ENCODE measurements at places on chromosomes 5 and 9.

DNA sequence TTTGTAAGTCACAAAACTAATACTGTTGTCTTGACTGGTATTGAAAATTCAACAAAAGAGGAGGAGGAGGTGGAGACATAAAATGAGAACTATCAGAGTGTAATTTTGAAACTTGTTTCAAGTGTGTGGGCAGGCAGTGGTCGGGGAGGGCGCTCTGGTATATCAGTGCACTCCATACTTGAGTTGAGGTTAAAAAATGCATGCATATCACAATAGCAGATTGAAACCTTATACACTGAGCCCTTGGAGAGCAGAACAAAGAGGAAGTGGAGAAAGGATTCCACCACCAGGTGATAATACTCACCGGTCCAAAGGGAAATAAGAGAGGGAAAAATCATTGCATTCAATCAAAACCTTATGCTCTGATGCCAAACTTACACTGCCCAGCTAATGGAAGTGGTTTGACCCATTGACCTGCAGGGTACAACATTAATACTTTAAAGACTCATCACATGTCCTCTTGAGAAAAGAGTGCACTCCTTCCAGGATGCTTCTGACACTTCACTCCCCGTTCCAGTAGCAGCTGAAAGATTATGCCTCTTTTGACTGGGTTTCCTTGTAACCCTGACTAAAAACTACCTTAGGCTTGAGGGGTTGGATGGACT lies 79.5 kb upstream of the FAM169A start:
- no peak overlapping the region for H3K4me3 ChIP-seq
- no peak for DNase-seq
- no peaks in the 10 kb centered on the region for H3K36me3 ChIP-seq
- H3K4me1 ChIP-seq = no peaks in the 10 kb centered on the region
- H3K27ac ChIP-seq = no peak overlapping the region

GRCh38 chr5:38634568-38635369 lies 78.3 kb upstream of the LIFR start:
- no peak overlapping the region for H3K4me3 ChIP-seq
- no peaks in the 10 kb centered on the region for H3K27me3 ChIP-seq
- no peak for DNase-seq
- H3K27ac ChIP-seq = no peak overlapping the region
- H3K36me3 ChIP-seq = no peaks in the 10 kb centered on the region

DNA sequence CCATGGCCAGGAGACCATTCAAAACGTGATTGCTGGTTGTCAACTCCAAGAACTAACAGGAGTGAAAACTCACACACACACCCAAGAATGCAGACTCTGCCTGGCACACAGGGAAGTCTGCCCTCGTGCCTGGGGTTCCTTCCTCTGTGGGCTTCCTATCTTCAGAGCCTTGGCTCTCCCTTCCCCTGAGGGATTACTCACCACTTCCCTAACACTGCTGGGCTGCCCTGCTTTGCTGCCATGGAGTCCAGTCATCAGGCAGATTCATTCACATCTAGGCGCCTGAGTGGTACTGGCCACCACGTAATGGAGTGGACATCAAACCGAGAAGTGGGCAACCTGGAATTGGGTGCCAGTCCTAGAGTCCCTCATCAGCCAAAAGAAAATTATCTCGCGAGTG lies 76.4 kb upstream of the PRSS3 start:
- H3K27ac ChIP-seq = no peak overlapping the region
- no peaks in the 10 kb centered on the region for H3K27me3 ChIP-seq
- H3K36me3 ChIP-seq = no peaks in the 10 kb centered on the region
- no peaks in the 10 kb centered on the region for H3K4me1 ChIP-seq
- DNase-seq = no peak

DNA sequence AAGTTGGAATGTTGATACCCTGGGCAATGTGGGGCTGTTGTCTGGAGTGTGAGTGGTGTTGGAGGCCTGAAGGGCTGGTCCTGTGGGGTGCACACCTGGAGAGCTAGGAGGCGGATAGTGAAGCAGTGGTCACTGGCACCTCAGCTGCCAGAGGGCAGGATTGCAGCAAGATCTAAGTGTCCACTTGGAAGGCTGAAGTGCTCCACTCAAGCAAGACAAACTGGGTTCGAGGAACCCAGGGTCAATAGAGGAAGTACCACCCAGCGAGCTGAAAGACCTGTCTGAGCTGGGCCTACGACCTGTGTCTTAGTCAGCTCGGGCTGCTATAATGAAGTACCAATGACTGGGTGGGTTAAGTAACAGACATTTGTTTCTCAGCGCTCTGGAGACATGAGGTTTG lies 39.7 kb upstream of the TJP2 start:
- no peaks in the 10 kb centered on the region for H3K36me3 ChIP-seq
- no peak overlapping the region for H3K27ac ChIP-seq
- H3K27me3 ChIP-seq = no peaks in the 10 kb centered on the region

- no peaks in the 10 kb centered on the region for H3K36me3 ChIP-seq
- H3K4me1 ChIP-seq = no peaks in the 10 kb centered on the region
- no peak for DNase-seq
- H3K27ac ChIP-seq = no peak overlapping the region
Observed at GRCh38 chr9:6584881-6585597, 60.5 kb downstream of the GLDC start.

GRCh38 chr9:137145731-137146526 lies 7.0 kb downstream of the GRIN1 start:
- DNase-seq = no peak
- peaks cover 14% of the 10 kb centered on the region for H3K27me3 ChIP-seq
- no peaks in the 10 kb centered on the region for H3K36me3 ChIP-seq
- H3K4me3 ChIP-seq = no peak overlapping the region

GRCh38 chr5:1225081-1225480 lies at the start of gene SLC6A18:
Gene SLC6A18 (plus strand): TSS chr5:1225381. CDS start chr5:1225478, 97 bp downstream.
- no peak within 1 kb of the TSS for H3K4me3 ChIP-seq
- no peaks in the 10 kb centered on the region for H3K27me3 ChIP-seq
- no peak for DNase-seq
- no peaks in the 10 kb centered on the region for H3K4me1 ChIP-seq
- H3K27ac ChIP-seq = no peak within 1 kb of the TSS

DNA sequence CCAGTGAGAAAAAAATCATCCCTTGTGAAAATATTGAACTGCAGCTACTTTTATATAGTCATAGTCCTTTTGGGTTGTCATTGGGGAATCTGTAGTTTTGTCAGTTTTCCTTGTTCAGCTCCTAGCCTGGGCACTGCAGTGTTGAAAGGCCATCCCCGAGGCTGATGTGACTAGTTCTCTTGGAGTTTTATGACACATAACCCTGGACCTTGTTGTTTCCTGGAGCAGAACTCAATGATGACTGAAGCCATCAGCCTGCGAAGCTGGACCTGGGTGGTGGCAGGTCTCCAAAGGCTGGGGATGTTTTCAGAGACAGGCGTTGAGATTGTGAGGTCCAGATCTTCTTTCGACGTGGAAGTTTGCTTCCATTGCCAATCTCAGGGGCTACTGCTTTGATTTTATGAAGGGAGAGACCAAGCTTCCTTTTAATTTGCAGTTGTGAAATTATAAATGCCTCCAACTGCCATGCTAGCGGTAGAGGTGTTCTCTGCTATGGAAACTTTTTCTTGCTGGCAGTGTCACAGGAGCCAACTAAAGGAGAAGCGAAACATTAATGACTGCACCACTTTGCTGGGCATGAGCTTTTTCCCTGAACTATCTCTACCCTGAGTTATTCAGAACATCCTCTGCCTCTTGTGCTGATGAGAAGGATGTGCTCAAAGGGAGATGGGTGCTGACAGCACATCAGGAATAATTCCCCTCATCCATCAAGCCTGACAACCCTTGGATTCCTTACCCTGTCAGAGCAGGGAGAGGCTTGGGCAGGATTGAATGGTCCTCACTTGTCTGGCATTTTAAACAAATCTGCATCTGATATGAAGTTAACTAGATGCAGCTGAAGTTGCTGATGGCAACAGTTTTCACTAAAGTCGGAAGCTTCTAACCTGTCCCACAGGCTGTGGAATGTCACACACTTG lies 209.6 kb downstream of the MAST4 start:
- no peak for DNase-seq
- H3K4me3 ChIP-seq = no peak overlapping the region
- H3K36me3 ChIP-seq = no peaks in the 10 kb centered on the region
- H3K27me3 ChIP-seq = no peaks in the 10 kb centered on the region
- no peak overlapping the region for H3K27ac ChIP-seq

DNA sequence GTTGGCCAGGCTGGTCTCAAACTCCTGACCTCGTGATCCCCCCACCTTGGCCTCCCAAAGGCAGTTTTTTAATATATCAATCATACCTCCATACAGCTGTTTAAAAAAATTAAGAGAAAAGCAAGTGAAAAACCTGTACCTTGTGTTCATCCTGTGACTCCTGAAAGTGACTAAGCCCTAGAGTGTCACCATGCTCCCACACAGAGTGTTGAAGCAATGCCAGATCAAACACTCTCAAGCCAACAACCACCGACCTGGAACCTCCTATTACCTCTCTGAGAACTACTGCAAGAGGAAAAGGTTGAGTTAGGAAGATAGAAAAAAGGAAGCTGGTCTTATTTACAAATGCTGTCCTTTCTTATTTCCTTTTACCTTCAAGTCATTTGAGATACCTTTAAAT lies 123.5 kb downstream of the RASEF start:
- no peaks in the 10 kb centered on the region for H3K27me3 ChIP-seq
- no peak for DNase-seq
- no peaks in the 10 kb centered on the region for H3K36me3 ChIP-seq

DNA sequence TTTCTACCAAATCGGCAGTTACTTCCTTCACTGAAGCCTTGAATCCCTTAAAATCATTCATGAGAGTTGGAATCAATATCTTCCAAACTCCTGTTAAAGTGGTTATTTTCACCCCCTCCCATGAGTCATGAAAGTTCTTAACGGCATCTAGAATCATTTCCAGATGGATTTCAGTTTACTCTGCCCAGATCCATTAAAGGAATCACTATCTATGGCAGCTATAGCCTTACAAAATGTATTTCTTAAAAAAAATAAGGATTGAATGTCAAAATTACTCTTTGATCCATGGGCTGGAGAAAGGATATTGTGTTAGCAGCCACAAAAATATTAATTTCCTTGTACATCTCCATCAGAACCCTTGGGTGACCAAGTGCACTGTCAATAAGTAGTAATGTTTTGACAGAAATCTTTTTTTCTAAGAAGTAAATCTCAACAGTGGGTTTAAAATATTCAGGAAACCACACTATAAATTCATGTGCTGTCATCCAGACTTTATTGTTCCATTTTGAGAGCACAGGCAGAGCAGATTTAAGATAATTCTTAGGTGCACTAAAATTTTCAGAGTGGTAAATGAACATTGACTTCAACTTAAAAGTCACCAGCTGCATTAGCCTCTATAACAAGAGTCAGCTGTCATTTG lies 767.7 kb downstream of the DTWD2 start:
- H3K4me3 ChIP-seq = no peak overlapping the region
- DNase-seq = no peak
- no peaks in the 10 kb centered on the region for H3K27me3 ChIP-seq
- H3K27ac ChIP-seq = no peak overlapping the region

DNA sequence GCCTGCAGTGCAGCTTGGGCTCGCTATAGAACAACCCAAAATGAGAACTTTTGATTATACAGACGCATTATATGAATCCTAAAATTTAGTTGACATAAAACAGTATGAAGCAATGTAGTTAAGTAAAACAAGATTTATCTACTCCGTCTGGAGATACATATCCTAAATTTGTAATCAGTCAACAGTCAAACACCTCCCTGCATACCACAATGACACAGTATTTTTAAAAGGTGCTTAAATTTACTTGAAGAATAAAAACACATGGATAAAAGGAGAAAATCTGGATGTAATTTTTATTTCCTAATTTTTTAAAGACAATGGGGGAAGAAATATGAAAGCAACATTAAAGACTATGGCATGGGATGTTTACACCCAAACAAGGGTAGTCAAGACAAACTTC lies 70.8 kb downstream of the PTBP3 start:
- no peaks in the 10 kb centered on the region for H3K27me3 ChIP-seq
- no peak overlapping the region for H3K4me3 ChIP-seq
- no peak for DNase-seq
- H3K36me3 ChIP-seq = no peaks in the 10 kb centered on the region
- no peak overlapping the region for H3K27ac ChIP-seq
- no peaks in the 10 kb centered on the region for H3K4me1 ChIP-seq

DNA sequence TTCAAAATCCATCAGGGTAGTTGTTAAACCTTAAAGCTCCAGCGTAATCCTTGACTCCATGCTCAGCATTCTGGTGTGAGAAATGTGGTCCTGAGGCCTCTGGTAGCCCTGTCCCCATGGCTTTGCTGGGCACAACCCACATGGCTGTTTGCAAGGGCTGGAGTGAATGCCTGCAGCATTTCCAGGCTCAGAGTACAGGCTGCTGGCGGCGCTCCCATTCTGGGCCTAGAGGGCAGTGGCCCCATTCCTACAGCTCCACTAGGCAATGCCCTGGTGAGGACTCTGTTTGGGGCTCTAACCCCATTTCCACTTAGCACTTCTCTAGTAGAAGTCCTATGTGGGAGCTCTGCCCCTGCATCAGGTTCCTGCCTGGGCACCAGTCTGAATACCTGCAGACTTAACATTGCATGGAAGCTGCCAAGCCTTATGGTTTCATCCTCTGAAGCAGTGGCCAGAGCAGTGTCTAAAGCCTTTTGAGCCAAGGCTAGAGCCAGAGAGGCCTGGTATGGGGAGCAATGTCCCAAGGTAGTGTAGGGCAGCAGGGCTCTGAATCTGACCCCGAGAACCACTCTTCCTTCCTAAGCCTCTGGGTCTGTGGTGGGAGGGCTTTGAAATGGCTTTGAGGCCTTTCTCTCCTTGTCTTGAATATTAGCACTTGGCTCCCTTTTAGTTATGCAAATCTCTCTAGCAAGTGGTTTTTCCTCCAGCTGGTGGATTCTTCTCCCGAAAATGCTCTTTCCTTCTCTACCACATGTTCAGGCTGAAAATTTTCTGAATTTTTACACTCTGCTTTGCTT lies 5.8 kb upstream of the ALDH1A1 start:
- no peak overlapping the region for H3K27ac ChIP-seq
- H3K4me1 ChIP-seq = peaks cover 13% of the 10 kb centered on the region
- H3K4me3 ChIP-seq = no peak overlapping the region
- no peaks in the 10 kb centered on the region for H3K27me3 ChIP-seq
- no peaks in the 10 kb centered on the region for H3K36me3 ChIP-seq
- DNase-seq = no peak

DNA sequence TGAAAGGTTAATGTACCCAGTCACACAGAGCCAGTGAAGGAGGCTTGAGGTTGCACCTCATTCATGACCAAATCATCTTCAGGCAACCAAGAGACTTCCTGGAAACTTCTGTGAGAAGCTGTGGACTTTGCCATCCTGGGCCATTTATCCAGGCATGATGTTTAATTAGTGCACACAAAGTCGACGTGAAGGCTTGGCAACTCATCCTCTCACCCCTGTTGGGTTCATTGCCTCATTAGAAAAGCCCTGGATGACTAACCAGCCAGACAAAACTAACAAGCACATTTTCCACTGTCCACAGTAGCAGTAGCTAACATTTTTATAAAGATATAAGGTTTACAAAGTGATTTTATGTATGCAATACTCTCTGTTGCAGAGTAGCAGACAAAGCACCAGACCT lies 65.7 kb upstream of the ZNF462 start:
- peak; percentile 80 for DNase-seq
- H3K27ac ChIP-seq = peak overlapping the region; percentile 11
- no peaks in the 10 kb centered on the region for H3K27me3 ChIP-seq
- no peak overlapping the region for H3K4me3 ChIP-seq
- H3K36me3 ChIP-seq = no peaks in the 10 kb centered on the region

GRCh38 chr9:124258607-124259157 lies 933 bp downstream of the NEK6 start:
- DNase-seq = no peak
- H3K4me1 ChIP-seq = peaks cover 19% of the 10 kb centered on the region
- H3K36me3 ChIP-seq = no peaks in the 10 kb centered on the region
- peak overlapping the region; percentile 95 for H3K27ac ChIP-seq
- peak overlapping the region; percentile 80 for H3K4me3 ChIP-seq
- H3K27me3 ChIP-seq = no peaks in the 10 kb centered on the region
